Natural killer cell treated with Interleukin-12 subunit alpha and Interleukin-12 subunit beta and Interleukin-15 and Interleukin-18, amount 100 ng/mL, for 72 hours (primary cell): ENCODE measurements at places on chromosomes 16 and 17. TPM values are rescaled to one million over a fixed set of nuclear protein-coding genes. Genes with fewer than 3 reads are reported as not detected.

SOST gene
- not detected for total RNA-seq

ZNF764 gene
- 22.9 TPM for total RNA-seq

GRCh38 chr17:57403236-57403635 is 146.9 kb downstream of the MSI2 start:
- no peak for DNase-seq
- H3K27me3 ChIP-seq = no peaks in the 10 kb centered on the region
- peaks cover 25% of the 10 kb centered on the region for H3K4me1 ChIP-seq
- H3K27ac ChIP-seq = no peak overlapping the region
- no peak overlapping the region for H3K4me3 ChIP-seq

TNFRSF13B gene
- total RNA-seq = 2.3 TPM

MAP2K6 gene
- 0.36 TPM for total RNA-seq

DNA sequence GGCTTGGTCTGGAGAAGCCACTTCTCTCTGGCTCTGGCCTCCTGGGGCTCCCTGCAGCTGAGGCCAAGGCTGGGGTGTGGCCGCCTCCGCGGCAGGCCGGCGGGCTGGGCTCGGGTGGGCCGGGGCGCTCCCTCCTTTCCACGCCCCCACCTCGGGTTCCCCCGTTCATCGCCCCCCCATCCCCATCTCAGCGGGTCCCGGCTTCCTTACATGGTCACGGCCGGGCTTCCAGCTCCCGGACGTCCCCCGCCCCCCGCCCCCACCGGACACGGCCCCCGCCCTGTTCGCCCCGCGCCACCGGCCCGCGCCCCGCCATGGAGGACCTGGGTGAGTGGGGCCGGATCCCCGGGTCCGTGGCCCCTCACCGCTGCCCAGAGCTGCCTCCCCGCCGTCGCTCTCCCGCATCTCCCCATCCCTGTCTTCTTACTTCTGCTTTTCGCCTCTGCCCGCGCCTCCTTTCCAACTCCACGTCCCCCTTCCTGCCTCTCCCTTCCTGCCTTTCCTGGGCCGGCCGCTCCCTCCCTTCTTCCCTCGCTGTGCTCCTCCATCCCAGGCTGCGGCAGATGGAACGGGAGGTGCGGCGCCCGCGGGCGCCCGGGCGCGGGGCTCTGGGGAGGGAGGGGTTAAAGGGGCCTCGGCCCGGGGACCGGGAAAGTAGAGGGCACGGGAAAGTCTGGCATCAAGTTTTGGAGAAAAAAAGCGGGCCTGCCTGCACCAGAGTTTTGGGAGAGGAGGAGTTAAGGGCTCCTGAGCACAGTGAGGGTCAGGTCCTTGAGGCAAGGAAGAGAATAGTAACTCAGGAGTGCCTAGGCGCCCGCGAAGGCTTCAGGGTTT is at the start of gene TGFB1I1:
TGFB1I1 (plus strand) TSS at position 278 of the 834 bp plus-strand sequence; CDS start at position 315, 37 bp downstream.
- peaks cover 22% of the 10 kb centered on the region for H3K4me1 ChIP-seq
- H3K27me3 ChIP-seq = no peaks in the 10 kb centered on the region
- H3K4me3 ChIP-seq = peak within 1 kb of the TSS; percentile 63
- no peaks in the 10 kb centered on the region for H3K36me3 ChIP-seq
- peak within 1 kb of the TSS; percentile 58 for H3K27ac ChIP-seq

GRCh38 chr16:57937861-57938260 is 33.1 kb downstream of the CNGB1 start:
- H3K36me3 ChIP-seq = no peaks in the 10 kb centered on the region
- peaks cover 9% of the 10 kb centered on the region for H3K4me1 ChIP-seq
- DNase-seq = no peak
- no peak overlapping the region for H3K4me3 ChIP-seq
- H3K27ac ChIP-seq = no peak overlapping the region

GRCh38 chr17:16281351-16281750 is 64.3 kb downstream of the PIGL start:
- H3K36me3 ChIP-seq = peaks cover 12% of the 10 kb centered on the region
- no peak overlapping the region for H3K27ac ChIP-seq
- no peak overlapping the region for H3K4me3 ChIP-seq
- no peak for DNase-seq
- peaks cover 16% of the 10 kb centered on the region for H3K4me1 ChIP-seq

ADGRG3 gene
- 25.4 TPM for total RNA-seq

KRT12 gene
- not detected for total RNA-seq

RCVRN gene
- not detected for total RNA-seq

- H3K27ac ChIP-seq = peak overlapping the region; percentile 37
- peaks cover 48% of the 10 kb centered on the region for H3K27me3 ChIP-seq
- DNase-seq = peak; percentile 44
- H3K36me3 ChIP-seq = no peaks in the 10 kb centered on the region
- no peak overlapping the region for H3K4me3 ChIP-seq
Observed at GRCh38 chr17:83118071-83118841, 38.8 kb downstream of the METRNL start.

- peaks cover 12% of the 10 kb centered on the region for H3K36me3 ChIP-seq
- no peak for DNase-seq
- H3K4me1 ChIP-seq = peaks cover 62% of the 10 kb centered on the region
- H3K27me3 ChIP-seq = no peaks in the 10 kb centered on the region
- no peak overlapping the region for H3K4me3 ChIP-seq
Observed at GRCh38 chr16:23965137-23965733, 129.5 kb downstream of the PRKCB start.

MON1B gene
- 87.7 TPM for total RNA-seq

KRTAP3-1 gene
- total RNA-seq = not detected

DNA sequence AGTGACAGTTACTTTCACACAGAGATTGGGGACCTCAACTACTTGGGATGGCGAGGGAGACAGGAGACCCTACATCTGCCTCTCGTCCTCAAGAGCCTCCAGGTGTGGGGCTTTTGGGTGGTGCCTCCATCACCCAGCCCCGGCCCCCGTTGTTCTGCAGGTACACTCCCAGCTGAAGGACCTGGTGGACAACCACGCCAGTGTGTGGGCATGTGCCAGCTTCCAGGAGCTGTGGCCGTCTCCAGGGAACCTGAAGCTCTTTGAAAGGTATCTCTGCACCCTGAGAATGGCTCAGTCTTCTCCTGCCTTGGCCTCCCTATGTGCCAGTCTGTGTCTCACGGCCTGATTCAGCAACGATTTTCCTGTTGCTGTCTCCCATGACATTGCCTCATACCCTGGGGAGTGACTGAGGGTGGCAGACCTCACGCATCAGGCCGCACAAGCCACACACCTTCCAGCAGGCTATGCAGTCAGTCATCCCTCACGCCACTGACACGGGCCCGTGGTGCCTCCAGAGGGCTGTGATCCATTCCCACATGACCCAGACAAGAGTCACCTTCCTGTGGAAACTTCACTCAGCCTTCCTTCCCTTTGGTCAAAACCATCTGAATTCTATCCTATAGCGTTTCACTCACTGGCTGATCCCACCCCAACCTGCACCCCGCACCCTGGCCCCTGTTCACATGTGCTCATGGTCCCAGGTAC is 3.7 kb downstream of the CCNF start:
- H3K4me3 ChIP-seq = no peak overlapping the region
- DNase-seq = no peak
- H3K4me1 ChIP-seq = peaks cover 23% of the 10 kb centered on the region
- H3K27me3 ChIP-seq = no peaks in the 10 kb centered on the region
- no peak overlapping the region for H3K27ac ChIP-seq

GRCh38 chr17:16215965-16216316 is 607 bp upstream of the NCOR1 start:
- H3K4me1 ChIP-seq = peaks cover 26% of the 10 kb centered on the region
- H3K27ac ChIP-seq = peak overlapping the region; percentile 94
- DNase-seq = no peak
